ENCODE measurements at places on chromosomes 13 and 19.

GRCh38 chr19:10829967-10830366, 6.0 kb downstream of the TMED1 start:
- no peak for DNase-seq

DNA sequence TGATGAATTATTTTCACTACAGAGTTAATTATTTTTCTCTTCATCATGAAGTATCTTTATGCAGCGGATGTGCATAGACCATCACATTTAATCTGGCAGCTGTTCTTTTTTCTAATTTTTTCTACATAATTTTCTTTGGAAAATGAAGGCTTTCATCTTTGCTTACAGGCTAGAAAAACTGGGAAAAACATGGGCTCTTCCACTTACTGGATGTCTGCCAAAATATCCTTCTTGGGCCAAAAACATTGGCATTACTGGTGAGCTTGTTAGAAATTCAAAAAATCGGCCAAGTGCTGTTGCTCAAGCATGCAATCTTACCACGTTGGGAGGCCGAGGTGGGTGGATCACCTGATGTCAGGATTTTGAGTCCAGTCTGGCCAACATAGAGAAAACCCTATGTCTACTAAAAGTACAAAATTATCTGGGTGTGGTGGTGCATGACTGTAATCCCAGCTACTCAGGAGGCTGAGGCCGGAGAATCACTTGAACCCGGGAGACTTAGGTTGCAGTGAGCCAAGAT, 176.8 kb downstream of the ZNF737 start:
- no peak for DNase-seq

DNA sequence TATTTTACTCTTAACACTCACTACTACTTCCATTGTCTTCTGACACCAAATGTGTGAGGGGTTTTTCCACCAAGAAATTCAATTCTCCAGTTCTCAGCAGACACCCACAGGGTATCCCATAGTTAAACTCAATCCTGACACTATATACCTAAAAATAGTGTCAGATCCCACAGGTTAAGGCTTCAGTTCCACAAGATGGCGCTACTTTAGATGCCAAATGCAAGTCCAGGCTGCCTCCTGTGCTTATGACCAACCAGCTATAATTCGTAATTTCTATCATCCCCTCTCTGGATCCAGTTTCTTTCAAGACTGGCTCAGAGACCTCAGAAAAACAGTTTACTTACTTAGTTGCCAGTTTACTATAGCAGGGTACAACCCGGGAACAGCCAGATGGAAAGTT, 1146.2 kb upstream of the SPRY2 start:
- DNase-seq: peak; percentile 59

DNA sequence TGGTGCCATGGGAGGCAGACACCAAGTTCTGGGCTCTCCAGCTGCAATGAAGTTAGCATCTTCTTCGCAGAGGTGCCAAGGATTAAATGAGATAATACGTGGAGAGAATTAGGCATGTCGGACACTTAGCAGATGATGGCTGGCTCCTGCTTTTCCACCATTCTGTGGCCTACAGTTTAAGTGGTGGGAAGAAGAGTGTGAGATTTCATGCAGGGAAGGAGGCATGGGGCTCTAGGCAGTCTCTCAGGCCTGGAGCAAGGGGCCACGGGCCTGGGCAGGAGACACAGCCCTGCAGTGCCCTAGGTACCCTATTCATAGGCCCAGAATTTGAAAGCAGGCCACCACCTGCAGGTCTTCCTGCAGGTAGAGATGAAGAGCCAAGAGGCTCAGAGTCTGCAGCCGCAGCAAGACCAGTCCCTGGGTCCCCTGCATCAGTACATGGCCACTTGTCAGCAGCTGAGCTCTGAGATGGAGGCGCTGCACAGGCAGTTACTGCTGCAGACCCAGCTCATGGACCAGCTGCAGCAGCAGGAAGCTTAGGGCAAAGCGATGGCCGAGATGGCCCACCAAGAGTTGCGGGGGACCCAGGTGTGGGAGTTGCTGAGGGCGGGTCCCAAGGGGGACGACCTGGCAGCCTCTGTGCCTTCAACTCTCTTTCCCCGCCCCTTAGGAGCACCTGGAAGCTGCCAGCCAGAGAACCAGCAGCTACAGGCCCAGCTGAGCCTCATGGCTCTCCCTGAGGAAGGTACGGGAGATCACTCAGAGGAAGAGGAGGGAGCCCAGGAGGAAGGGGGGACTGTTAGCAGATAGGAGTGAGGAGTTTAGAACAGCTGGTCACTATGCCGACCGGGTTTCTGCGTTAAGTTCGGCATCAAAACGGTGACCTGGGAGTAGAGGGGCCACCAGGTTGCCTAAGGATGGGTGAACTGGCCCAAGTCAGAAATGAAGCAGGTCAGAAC, 33.2 kb upstream of the ZNF492 start:
- DNase-seq: no peak

GRCh38 chr19:17673937-17674799, 14.0 kb downstream of the UNC13A start:
- no peak for DNase-seq

- DNase-seq: no peak
These were observed 6.9 kb downstream of the THSD1 start for GRCh38 chr13:52399046-52399445.

- no peak for DNase-seq
These were observed 150.0 kb downstream of the KCTD15 start for GRCh38 chr19:33946535-33947264.

- peak; percentile 98 for DNase-seq
These were observed at the start of gene ALG11 for GRCh38 chr13:52011632-52012511. Gene ALG11, plus strand, starts transcription at chr13:52012398. Its CDS starts 21 bp downstream, at chr13:52012419.

GRCh38 chr19:12139269-12139668, 881 bp downstream of the ZNF20 start:
- peak; percentile 45 for DNase-seq

- no peak for DNase-seq
These were observed 13.2 kb upstream of the PSPC1 start for GRCh38 chr13:19795956-19796355.

GRCh38 chr19:45976178-45976577, 2.5 kb upstream of the NOVA2 start:
- no peak for DNase-seq

- DNase-seq: no peak
These were observed 79.5 kb downstream of the COL4A1 start for GRCh38 chr13:110227416-110227815.

- DNase-seq: peak; percentile 19
These were observed 534.7 kb upstream of the ARGLU1 start for GRCh38 chr13:107102676-107103075.

DNA sequence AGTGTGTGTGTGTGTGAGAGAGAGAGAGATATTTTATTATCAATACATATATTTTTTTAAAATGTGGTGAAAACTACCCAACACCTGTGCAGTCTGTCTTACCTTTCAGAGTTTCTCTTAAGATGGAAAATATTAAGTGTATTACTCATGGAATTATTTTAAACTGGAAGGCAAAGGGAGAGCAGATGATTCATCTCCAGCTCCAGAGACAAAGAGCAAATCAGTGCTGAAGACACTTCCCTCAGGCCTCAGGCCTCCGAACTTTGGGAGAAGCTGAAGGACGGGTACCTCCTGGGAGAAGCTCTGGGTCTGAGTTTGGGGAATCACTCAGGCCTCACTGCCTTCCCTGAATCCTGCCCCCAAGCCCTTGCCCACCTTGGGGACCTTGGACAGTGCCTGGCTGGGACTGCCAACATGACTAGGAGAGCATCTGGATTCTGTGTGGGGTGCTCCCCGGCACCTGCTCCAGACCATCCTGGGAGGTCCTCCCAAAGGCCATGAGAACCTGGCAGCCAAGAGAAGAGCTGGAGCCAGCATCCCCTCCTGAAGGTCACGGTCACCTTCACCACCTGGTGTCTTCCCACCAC, 170.4 kb upstream of the UBL3 start:
- DNase-seq: no peak

- no peak for DNase-seq
These were observed 226.5 kb downstream of the FOXO1 start for GRCh38 chr13:40439928-40440327.

DNA sequence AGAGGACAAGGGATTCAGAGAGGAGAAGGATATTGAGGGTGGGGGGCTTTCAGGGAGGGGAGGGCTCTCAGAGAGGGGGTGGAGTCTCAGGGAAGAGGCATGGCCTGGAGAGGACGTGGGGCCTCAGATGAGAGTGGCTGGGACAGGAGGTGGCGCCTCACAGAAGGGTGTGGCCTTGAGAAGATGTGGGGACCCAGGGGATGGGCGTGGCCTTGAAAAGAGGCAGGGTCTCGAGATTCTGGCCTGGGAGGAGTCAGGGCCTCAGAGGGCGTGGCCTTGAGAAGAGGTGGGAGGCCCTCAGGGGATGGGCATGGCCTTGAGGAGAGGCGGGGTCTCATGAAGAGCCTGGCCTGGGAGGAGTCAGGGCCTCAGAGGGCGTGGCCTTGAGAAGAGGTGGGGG, 23.7 kb upstream of the TNFSF14 start:
- no peak for DNase-seq

DNA sequence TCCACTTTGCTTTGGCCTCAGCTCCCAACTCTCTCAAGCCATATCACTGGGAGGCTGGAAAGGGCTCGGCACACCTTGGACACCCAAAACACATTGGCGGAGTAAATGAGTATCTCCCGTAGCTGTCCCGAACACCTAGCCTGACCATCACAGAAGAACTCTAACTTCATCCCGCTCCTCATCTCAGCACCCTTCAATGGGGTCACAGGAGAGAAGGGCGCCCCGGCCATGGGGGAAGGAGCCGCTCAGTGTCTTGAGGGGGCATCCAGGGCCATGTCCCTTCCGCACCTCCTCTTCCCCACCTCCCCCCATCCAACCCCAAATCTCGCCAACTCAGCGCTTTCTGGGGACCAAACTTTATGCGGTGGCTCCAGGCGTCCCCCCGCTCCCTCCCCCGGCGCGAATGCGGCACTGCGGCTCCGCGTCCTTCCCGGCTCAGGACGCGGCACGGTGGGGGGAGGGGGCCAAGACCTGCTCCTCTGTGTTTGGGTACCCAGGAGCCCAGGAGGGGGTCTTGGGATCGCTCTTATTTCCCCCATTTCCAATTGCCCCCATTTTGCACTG, 3.0 kb downstream of the KCNC3 start:
- no peak for DNase-seq

GRCh38 chr19:50925734-50926133, 14.5 kb upstream of the KLK4 start:
- DNase-seq: peak; percentile 74
